ENCODE measurements at places on chromosomes 4 and X.

DNA sequence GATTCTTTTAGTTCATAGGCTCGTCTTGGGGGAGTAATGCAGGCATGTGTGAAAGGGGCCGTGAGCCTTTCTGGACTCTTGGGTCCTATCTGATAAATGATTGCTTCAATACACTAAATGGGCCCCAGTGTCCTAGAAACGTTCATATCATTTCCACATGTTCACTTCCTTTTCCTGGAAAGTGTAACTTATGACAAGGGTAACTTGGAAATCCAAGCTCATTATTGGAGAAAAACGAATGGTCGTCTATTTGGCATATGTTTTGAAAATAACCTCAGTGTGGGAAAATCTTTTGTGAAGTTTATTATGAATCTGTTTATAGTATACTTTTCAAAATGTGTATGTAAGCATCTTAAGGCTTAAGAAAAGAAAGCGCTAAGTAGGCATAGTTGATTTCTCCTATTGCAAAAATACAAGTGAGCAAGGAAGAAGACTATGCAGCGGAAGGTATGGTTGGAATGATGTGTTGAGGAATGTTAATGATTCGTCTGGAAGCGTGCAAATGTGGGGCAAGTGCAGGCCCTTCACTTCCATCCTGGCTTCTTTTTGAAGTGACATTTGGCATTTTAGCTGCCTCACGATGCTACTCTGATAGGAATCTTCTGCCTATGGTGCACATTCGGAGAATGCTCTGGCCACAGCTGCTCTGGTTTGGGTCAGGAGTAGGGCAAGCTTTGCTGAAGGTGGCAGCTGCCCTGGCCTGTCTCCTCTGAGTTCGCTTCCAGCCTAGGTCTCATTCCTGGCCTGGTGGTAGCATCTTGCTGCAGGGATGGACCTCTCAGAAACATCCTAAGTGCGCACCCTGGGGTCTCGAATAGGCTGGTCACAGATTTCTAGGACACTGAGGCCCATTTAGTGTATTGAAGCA is 49.5 kb upstream of the STOX2 start:
- DNase-seq = no peak

DNA sequence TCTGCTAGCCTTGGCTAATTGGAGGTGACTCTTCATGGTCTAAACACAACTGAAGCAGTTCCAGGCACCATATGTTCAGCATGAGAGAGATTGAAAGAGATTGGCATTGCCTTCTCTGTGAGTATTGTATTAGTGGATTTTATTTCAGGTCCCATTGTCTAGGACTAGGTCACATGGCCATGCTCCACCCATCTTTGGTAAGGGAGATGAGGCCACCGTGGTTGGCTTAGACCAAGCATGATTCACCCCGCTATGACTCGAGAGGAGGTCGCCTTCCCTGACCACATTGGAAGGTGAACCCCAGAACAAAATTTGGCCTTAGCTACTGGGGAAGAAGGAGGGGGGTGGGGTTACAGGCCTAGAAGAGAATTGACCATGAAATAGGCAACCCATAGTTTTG is 109.9 kb upstream of the BCOR start:
- DNase-seq = peak; percentile 0

GRCh38 chrX:28626515-28626914 is 39.3 kb downstream of the IL1RAPL1 start:
- DNase-seq = no peak

DNA sequence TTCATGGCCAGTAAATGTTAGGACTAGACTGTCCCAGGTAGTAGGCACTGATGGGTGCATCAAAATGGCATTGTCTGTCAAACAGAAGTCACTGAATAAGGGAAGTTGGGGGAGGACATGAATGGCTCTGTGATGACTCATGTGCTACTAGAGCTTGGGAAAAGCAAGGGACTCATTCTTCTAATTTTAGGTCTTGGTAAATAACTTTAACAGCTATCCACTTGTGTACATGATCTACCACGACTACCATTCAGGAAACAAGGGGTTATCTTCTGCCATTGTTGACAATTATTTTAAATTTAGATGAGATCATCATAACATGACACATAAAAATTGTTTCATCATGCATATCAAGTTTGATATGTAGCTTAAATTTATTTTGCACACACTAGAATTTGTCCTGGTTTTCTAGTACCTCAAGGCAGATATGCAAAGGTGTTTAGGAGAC is 6.3 kb downstream of the AREG start:
- DNase-seq = no peak

DNA sequence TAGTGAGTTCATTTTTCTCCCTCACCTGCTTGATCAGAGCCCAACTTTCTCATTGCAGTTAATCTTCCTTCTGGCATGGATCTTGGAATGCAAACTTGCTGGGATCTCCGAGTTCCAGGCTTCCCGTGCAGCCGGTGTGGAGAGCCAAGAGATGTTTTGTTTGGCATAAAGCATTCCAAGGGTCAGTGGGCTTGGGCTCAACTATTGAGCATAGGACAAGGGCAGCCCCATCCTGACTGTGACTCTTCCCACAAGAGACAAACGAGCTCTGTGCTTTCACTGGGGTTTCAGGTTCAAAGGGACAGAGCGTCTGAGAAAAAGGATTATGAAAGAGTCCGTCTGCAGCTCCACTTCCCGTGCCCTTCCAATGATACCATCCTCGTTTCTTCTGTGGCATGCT is 10.5 kb downstream of the TLR7 start:
- DNase-seq = no peak

- no peak for DNase-seq
Measured at GRCh38 chrX:102975016-102975415, 37.9 kb downstream of the RAB40AL start.

DNA sequence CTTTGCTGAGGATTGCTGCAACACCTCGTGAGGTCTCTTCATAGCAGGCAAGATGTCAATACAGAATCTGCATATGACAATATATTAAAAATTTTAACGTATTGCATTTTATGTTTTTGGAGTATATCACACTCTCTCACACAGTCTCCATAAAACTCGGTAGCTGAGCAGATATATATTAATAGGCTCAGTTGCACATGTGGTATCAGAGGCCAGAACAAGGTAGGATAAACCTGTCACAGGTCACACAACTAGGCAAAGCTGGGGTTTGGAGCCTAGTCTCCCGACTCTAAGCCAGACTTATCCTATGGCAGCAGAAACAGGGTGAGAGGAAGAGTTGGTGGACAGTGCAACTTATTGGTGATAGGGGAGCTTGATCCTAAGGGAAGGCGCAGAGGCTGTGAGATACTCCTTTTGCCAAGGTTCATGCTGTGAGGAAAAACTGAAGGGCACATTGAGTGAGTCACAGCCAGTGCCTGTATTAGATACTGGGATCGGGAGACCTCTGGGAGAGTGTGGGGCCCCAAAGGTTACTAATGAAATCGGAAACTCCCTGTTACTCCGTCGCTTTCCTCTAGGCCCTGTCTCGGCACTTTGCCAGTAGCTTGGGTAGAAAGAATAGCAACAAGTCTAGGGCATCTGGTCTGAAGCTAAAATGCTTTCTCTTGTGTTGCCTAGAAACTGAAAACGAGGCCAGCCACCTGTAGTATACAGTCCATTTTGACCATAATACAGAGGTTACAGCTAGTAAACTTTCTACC is 195.7 kb downstream of the ARHGAP10 start:
- no peak for DNase-seq

- DNase-seq = no peak
Measured at GRCh38 chrX:1749499-1749898, 134.6 kb downstream of the ASMT start.

DNA sequence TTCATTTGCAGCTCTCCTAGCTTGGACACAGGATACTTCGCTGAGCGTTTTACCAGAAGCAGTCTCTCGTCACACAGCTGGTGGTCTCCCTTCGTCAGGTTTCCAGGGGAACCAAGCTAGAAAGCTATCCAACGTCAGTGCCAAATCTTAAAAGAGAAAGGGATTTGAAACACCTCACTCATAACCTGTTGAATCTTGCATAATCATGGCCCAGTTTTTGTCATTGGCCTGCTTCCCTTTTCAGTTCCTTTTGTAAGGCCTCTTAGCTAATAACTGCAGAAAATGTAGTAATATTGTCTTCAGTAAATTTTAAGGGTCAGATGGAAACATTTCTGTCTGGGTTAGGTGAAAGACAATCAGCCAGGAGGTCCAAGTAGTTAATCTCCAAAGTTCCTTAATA is 22.0 kb downstream of the RAB39B start:
- no peak for DNase-seq

- DNase-seq = no peak
Measured at GRCh38 chr4:153616006-153616555, 68.0 kb upstream of the TLR2 start.

DNA sequence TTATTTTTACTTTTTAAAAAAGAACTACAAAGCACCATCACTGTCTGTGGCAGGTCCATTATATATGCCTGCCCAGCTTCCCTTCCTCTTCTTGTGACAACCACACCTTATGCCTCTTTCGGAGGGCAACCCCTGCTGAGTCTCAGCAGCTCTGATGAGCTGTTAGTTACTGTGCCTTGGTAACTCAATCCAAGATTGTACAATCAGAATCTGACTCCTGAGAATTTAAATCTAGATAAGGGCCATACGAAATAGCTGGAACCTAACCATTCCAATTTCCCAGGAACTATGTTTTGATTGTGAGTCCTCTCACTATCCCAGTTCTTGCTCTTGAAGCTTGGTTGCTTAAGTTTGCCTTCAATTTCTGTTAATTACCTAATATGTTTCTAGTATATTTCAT is 61.9 kb downstream of the ADAMTS3 start:
- no peak for DNase-seq

DNA sequence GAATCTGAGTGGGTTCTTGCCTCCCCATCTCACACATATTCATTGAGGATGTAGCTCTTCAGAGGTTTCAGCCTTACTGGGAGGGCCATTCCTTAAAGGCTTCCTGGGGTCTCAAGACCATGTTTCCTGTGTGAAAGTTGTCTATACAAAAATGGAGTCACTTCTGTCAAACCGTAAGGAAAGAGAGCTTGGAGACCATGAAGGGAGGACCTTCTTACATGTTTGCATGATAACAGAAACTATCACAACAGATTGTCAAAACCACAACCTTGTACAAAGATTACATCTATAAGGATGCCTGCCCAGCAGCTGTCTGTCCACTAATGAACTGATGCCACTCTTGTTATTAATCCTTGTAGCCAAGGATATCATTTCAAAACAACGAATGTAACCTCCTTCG is 139.3 kb downstream of the PDE5A start:
- DNase-seq = no peak

- no peak for DNase-seq
Measured at GRCh38 chr4:183289688-183290087, 30.4 kb downstream of the CLDN22 start.

DNA sequence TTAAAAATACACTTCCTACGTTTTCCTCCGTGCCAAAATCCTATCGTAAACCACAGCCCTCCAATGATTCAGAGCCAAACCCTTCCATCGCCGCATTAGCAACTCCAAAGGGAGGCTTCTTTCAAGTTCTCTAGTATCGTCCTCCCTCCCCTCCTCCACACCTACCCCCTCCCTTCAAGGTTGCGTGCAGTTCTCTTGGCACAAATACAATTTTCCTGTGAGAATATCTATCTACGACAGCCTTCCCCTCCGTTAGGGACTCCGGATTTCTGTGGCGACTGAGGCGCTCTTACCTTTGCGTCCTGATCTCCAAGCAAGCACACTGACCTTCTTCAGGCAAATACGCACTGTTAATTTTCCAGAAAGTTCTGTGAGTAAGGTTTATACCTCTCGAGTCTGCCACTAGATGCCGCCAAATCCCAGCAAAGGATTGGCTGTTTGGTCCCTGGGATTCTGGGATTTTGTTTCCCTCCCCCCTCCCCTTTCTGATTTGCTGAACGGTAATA is 1.2 kb upstream of the MORF4L2 start:
- no peak for DNase-seq

GRCh38 chr4:54527532-54527931 is 130.2 kb upstream of the KIT start:
- no peak for DNase-seq

GRCh38 chr4:49221209-49221608 is 235.1 kb downstream of the CWH43 start:
- no peak for DNase-seq

DNA sequence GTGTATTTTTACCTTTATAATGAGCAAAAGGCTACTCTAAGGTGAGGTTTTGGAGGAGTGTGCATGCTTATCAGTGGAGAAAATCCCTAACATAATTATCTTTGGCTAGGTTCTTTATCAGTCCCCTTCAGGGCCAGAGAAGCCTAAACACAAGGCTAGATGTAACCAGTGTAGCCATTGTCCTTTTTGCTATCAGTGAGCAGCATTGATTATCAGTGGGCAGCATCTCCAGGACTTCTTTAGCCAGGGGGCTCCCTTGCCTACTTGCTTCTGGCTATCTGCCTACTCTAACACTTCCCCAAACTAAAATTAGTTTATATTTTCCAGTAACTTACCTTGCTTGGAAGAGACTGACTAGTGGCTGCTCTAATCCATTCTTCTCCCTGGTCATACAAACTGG is 595.6 kb downstream of the TRAM1L1 start:
- no peak for DNase-seq

GRCh38 chr4:44660396-44660795 is 9.0 kb upstream of the YIPF7 start:
- no peak for DNase-seq

GRCh38 chr4:76300012-76300411 is 6.5 kb upstream of the STBD1 start:
- DNase-seq = no peak

DNA sequence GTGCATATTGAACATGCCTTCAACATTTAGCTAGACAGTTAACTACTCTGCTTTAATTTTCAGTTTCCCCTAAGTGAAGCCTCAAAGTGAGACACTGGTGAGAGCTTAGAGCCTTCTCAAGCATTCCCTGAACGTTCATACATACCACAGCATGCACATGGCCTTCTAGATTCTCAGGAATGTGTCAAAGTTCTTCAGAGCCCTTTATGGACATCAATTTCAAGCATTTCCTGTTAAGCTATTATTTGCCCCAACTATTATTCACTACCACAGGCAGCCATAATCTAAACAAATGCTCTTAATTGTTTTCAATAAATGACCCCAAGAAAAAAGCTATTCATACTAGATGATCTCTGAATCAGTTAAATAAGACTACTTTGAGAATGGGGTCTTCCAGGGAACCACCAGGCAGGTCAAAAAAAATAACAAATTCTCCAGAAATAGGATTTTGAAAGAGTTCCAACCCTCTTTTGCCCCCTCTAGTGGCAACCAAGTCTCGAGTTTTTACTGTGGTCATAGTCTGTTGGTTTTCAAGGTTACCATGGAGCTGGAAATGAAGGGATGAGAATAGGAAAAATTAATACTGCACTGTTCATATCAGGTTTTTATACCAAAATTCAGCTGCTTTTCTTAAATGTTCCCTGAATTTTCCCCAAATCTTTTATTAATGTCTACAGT is 235.4 kb downstream of the RAB28 start:
- DNase-seq = no peak

- DNase-seq = no peak
Measured at GRCh38 chrX:22323541-22323940, 50.8 kb downstream of the CBLL2 start.

DNA sequence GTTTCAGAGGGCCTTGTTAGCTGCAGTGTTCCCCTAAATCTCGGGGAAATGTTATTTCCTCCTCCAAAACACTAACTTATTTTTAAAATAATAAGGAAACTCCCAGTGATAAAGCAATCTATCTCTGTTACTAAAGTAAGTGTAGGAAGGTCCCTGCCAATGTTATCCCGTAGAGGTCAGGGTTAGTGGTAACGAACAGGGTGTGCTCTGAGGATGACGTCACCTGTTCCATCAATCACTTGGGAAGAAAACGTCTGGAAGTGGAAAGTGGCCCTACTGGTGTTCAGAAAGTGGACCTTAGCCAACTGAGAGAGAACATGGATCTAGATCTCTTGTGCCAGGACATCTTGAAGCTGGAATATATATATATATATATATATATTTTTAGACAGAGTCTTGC is 249.5 kb downstream of the BCOR start:
- DNase-seq = no peak

GRCh38 chr4:13821522-13821921 is 194.0 kb upstream of the BOD1L1 start:
- DNase-seq = no peak

All from esophagus squamous epithelium (tissue), 5 donors.